ENCODE measurements at places on chromosomes 6 and 20.

DNA sequence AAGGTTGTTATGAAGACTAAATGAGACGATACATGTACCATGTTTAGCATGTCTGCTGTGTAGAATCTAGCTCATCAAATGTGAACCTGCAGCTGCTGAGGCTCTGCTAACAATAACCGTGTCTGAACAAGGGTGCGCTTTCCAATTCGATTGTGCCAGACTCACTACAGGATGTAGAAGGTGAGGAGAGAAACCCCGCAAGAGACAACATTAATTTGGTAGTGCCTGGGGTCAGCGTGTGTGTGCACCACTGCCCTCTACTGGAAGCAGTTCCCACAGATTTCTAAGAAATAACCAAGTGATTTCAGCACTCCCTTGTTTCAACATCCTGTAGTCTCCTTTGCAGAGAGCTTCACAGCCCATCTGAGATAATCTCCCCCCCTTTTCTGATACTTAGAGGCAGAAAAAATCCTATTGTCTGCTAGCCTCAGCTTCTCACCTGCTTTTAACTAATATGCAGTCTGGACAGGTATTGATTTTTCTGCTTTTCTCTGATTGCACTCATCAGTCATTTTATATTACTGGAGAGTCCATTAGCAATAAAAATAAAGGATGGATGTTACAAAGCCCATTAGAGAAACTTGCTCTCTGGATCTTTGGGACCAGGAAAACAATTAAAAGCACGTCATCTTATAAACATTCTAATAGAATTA, 96.7 kb upstream of the BACH2 start:
- peak; percentile 48 for DNase-seq

- DNase-seq = no peak
These were observed 7.8 kb downstream of the DYNLT1 start for GRCh38 chr6:158636778-158637177.

GRCh38 chr6:125357515-125358256, 55.9 kb upstream of the HDDC2 start:
- DNase-seq = no peak

GRCh38 chr6:28280595-28281287, 631 bp upstream of the PGBD1 start:
- no peak for DNase-seq

- peak; percentile 43 for DNase-seq
These were observed 36.4 kb upstream of the HLA-C start for GRCh38 chr6:31308050-31308844.

DNA sequence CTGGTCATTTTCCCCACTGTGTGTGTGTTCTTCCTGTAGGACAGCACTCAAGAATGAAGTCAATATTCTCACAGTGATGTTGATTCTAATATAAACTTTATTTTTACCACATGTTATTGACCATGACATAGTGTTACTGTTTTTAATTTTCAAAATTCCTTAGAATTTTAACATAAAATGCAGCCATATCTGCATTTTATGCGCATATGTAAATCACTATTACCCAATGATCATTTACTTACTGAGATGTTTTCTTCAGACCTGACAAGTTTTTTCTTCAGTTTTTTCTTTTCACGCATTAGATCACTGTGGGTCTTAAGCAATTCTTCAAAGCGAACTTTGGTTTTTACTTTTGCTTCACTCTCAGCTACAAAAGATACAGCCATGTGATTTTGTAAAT, 7.2 kb downstream of the AHI1 start:
- DNase-seq = no peak

GRCh38 chr6:65627015-65627414, 80.0 kb downstream of the EYS start:
- DNase-seq = no peak

GRCh38 chr20:3045042-3045815, 623 bp upstream of the MRPS26 start:
- peak; percentile 23 for DNase-seq

GRCh38 chr20:62735331-62735821, 26.7 kb downstream of the NTSR1 start:
- DNase-seq = no peak

DNA sequence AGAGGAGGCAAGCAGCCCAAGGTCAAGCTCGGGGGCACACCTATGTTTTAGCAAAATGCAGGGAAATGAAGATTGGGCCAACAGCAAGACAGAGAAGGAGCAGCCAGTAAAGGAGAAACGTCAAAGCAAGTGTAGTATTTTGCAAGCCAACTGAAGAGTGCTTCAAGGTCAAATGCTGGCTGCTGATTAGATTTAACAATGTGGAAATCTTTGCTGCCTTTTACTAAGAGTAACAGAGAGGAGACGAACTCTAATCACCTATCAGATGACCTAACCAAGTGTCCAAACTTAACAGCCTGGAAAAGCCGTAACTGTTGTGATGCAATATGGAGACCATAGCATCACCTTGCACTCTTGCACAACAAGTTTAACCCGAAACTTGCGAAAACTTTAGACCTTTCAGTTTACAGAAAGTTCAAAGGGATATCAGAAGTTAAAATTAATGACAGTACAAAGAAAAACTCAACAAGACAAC, 30.4 kb downstream of the AKIRIN2 start:
- DNase-seq = no peak

DNA sequence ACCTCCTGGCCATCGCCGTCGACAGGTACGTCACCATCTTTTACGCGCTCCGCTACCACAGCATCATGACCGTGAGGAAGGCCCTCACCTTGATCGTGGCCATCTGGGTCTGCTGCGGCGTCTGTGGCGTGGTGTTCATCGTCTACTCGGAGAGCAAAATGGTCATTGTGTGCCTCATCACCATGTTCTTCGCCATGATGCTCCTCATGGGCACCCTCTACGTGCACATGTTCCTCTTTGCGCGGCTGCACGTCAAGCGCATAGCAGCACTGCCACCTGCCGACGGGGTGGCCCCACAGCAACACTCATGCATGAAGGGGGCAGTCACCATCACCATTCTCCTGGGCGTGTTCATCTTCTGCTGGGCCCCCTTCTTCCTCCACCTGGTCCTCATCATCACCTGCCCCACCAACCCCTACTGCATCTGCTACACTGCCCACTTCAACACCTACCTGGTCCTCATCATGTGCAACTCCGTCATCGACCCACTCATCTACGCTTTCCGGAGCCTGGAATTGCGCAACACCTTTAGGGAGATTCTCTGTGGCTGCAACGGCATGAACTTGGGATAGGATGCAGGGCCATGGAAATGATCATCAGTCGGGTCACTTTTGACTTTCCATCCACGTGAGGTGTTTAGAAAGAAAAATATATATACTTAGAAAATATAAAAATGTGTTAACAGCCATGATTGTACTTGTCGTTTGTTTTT, 868 bp downstream of the MC3R start:
- DNase-seq = no peak

GRCh38 chr20:9088556-9088955, 19.7 kb downstream of the PLCB4 start:
- no peak for DNase-seq

GRCh38 chr20:2302384-2303060, 6.7 kb downstream of the TGM3 start:
- DNase-seq = no peak

DNA sequence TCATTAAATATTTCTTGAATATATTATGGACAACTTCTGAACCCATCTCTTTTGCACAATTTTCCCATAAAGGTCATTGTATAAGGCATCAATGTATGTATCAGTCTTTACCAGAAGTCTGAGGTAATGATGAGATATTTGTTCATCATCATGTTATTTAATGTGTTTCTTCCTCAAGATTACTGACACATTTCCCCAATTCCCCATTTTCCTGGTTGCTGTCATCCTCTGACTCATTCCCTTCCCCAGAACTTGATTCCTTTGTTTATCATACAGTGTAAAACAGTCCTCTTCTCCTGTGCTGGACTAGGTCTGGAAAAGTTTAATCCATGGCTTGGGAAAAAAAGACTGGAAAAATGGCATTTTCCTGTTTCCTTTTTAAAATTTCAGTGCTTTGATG, 107.9 kb upstream of the FLRT3 start:
- DNase-seq = no peak

DNA sequence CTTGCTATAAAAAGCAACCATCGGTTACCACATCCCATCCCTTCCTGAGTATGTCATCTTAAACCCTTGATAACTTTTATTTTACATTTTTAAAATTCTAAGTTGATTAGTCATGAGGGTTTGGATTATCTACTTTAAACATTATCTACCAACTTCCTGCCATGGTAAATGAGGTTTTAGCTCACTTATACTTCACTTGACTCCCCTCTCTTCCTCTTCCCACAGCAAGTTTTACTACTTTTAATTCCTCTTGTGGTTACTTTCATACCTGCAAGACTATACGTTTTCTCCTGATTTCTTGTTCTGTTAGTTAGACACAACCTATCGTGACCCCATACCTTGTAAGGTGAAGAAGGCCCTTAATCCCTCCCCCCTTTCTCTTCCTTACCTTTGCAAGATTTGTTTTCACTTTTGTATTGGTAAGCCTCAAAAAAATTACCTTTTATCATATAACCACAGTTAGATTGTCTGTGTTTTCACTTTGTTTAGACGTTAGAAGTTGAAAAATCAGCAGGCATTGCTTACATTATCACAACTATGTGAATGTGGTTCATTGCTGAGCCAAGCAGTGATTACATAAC, 60.1 kb upstream of the OGFRL1 start:
- DNase-seq = no peak

DNA sequence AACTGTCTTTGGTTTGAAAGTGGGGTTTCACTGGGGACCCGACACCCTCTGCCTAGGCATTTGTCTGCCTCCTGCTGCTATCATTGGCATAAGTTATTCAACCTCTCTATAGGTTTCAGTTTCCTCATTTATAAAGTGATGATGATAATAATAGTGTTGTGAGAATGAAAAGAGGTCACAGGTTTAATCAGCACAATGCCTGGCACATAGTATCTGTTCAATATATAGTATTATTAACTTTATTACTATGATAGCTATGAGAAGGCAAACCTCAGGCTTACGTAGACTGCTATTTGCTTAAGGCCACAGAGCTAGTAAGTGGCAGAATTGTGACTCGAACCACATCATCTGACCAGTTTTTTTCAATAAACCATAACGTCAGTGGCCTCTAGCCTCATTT, 256.8 kb downstream of the CDKAL1 start:
- no peak for DNase-seq

- DNase-seq = no peak
These were observed 31.6 kb downstream of the OPRM1 start for GRCh38 chr6:154070657-154071056.

DNA sequence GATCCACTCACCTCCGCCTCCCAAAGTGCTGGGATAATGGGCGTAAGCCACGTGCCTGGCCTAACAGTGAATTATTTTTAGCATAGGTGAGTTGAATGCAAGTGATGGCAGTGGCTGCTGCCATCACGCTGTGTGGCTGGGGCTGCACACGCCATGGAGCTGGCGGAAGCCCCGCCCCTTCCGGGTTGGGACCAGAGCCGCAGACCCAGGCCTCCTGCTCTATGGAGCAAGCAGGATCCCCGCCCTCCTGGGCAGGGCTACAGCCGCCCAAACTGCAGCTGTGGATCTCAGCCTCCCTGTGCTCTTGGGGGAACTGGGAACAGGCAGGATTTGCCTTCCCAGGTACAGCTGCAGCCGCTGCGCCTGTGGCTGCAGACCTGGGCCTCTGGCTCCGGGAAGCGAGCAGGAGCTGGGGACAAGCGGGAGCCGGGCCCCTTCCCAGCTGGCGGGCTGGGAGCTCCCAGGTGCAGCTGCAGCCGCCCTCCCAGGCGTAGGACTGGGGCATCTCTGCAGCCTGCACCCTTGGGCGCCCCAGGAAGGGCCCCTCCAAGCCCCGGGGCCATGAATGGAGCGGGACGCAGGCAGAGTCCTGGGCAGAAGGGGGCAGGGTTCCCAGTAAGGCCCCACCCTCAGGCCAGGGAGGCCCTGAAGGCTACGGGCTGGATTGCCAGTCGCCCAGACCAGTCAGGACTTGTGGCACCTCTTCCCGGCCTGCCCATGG, 30.9 kb upstream of the SLA2 start:
- DNase-seq = no peak

DNA sequence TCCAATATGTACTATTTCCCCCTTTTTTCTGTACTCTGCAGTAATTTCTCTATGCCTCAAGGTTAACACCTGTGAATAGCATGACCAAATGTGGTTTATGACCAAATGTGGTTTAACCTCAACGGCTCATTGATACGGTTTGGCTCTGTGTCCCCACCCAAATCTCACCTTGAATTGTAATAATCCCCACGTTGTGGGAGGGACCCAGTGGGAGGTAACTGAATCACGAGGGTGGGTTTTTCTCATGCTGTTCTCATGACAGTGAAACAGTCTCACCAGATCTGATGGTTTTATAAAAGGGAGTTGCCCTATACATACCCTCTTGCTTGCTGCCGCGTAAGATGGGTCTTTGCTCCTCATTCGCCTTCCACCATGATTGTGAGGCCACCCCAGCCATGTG, 18.7 kb downstream of the DEK start:
- DNase-seq = no peak

- DNase-seq = no peak
These were observed 16.8 kb upstream of the SNX9 start for GRCh38 chr6:157806131-157806855.

DNA sequence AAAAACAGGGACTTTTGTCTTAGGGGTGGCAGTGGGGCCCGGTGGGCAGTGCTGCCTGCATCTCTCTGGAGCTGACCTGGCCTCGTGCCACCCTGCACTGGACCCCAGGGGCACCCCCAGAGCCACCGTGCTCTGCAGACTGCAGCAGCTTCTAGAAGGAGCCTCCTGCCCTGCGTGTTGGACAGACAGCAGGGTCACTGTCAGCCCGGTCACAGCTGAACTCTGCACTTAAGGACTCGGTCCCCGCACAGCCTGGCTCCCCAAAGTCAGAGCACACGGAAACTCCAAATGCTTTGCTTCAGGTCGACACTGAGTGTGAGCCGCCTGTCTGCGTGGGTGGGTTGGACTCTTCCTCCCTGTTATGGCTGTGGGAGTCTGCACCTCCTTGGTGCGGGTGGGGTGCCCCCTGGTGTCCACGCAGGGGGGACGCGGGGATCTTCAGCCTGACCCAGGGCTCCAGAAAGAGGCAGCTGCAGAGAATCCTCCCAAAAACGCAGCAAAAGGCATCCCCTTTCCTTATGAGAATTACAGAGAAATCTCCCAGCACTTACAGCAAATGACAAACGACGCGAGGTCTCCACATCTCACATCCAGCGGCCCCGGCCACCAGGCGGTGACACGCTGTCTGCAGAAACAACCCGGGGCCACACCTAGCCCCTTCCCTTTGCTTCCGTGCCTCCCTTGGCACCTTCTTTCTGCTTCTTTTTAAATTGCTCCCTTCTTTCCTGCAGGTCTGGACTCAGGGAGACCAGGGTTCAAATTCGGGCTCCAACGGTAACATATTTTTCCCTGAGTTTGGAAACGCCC, 36.3 kb upstream of the DACT2 start:
- DNase-seq = no peak
